Fibroblast of lung (primary cell): ENCODE measurements at places on chromosomes 12 and 14. TPM values are rescaled to one million over a fixed set of nuclear protein-coding genes. Genes with fewer than 3 reads are reported as not detected.

DNA sequence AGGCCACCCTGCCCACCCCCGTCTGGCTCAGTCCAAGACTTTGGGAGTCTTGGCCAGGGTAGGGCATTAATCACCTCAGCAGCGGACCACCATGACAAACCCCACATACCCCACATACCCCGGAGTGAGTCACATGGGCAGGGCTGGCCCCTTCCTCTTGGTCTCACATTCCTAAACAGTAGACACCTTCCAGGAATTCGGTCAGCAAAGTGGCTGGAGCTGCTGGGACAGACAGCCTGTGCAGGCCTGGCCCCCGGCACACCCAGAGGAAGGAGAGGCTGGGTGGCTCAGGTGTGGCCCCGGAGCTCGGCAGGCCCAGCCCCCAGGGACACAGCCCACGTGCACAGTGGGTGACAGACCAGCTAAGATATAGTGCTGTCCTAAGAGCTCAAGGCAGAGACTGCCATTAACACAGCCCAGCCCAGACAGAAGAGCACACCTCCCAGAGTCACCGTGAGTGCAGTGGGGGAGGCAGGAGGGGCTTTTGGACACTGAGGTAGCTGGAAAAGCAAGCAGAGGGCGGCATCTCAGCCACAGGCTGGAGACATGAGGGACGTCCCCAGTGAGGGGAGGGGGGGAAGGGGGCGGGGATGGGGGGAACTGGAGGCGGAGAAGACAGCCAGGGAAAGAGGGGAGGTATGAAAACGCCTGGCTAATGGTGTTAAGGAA lies 24.0 kb downstream of the CCDC85C start:
- DNase-seq: no peak

DNA sequence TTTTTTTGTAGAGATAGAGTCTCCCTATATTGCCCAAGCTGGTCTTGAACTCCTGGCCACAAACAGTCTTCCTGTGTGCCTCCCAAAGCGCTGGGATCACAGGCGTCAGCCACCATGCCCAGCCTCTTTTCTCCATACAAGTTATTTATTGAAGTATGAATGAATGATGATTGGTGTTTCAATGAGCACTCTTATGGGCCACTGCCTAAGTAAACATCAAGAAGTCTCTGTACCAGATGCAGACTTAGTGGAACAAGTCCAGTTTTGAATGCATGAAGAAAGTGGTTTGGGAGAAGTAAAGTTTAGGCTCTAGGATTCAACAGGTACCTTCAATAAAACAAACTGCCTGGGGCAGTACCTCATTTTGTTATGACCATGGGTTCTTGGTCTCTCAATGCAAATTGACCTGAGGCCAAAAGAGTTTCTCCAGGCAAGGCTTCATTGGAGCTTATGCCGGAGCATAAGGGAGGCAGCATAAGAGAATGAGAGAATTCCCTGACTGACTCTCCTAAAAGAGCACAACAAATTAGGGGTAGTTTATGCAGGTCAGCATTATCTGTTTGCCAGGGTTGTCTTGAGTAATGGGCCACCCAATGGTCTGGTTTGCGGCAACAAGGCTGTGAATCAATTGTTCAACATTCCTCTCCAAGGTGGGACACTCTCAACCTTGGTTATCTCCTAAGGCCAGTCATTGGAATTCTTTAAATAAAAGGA lies 1.1 kb upstream of the GMFB start:
- no peak for DNase-seq

DNA sequence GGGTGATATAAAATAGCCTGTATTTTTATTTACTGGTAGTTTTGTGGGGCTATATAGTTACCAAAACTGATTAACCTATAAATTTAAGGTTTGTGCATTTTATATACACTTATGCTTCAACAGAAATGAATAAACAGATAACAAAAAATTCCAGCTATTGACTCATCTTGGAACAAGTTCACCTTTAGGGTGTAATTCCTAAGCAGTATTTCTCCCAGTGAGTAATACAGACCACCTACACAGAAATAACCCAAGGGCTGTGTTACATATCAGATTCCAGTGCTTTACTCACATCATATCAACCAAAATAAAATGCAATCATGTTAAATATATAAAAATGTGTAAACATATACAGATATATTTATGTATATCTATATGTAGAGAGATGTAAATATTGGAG lies 345.6 kb downstream of the ADAMTS20 start:
- peak; percentile 87 for DNase-seq

Gene CPNE6
- not detected in 2 replicates for total RNA-seq
